ENCODE measurements at places on chromosomes 2 and 18.
A peak's percentile ranks its signal among the peaks of the same experiment; 100 is the strongest.

DNA sequence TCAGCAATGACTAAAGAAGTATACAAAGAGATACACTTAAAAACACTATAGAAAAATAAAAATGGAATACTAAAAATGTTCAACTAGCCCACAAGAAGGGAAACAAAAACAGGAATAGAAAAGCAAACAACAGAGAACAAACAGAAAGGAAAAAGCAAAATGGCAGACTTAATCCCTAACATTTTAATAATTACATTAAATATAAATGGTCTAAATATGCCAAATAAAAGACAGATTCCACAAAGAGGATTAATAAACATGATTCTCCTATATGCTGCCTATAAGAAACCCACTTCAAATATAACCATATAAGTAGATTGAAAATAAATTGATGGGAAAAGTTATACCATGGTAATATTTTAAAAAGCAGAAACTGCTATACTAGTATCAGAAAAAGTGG is 83.5 kb upstream of the GPR45 start:
- no peak for DNase-seq

DNA sequence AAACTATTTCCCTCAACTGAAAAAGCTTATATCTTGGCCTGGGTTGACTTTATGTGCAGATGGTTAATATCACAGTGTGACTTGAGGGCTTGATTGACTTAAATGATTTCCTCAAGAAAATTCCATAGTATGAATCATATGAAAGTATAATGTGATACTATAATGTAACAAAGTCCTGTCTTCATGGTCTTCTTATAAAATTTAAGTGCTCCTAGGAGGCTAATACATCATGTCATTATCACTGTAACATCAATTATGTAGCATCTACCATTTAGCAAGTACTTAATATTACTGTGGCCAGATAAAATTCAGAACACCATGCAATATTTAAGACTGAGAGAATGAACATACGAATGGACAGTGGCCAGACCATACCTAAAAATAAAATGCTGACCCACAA is 276.1 kb downstream of the RIT2 start:
- no peak for DNase-seq

DNA sequence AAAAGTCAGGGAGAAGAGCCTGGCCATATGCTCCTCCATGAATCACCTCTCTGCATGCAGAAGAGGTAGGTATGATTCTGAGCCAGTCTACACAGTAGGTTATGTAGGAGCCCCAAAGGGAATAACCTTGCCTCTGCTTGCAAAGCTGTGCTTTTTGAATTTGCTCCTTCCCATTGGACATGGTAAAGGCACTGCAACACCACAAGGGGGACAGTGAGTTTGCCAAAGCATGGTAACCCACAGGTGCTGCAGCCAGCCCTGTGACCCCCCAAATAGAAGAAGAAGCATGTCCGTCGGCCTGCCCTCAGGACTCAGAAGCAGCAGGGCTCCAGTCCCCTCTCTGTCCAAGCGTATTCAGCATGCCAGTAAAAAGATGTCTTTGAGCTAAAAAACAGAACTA is 51.0 kb upstream of the BCL2L11 start:
- no peak for DNase-seq

DNA sequence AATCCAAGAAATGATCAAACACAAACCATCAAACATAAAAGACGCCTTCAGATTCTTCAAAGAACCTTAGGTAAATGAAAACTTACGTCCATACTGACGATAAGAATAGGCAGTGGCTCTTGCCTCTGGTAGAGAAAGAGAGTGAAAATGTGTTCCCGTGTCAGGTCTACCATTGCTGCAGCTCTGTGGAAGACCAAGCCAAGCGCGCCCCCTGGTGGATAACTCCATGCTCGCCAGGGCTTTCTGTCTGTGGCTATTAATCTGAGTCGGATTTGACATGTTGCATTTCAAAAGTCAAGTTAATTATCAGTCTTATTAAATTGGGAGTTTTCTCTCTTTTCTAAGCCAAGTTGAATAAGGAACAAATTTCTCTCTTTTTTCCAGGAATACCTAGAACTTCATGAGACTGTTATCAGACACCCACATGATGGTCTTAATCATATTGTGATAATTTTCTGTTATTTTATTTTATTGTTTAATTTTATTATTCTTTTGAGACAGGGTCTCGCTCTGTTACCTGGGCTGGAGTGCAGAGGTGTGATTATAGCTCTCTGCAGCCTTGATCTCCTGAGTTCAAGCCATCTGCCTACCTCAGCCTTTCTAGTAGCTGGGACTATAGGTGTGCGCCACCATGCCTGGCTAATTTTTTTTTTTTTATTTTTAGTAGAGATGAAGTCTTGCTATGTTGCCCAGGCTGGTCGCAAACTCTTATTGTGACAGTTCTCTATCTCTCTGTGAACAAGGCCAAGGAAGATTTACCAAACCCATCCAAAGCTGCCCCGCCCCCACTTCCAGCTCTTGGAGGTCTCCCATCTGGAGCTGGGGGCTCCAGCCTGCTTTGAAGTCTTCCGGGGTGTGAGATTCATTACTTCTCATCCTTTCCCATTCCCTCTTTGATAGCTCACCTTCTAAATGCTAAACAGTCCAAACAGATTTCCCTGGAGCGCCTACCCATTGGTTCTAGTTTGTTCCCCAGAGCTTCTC is 15.8 kb upstream of the ZAP70 start:
- DNase-seq: peak; percentile 68

- no peak for DNase-seq
Measured at GRCh38 chr2:86617738-86618137, 5.9 kb downstream of the RNF103 start.

DNA sequence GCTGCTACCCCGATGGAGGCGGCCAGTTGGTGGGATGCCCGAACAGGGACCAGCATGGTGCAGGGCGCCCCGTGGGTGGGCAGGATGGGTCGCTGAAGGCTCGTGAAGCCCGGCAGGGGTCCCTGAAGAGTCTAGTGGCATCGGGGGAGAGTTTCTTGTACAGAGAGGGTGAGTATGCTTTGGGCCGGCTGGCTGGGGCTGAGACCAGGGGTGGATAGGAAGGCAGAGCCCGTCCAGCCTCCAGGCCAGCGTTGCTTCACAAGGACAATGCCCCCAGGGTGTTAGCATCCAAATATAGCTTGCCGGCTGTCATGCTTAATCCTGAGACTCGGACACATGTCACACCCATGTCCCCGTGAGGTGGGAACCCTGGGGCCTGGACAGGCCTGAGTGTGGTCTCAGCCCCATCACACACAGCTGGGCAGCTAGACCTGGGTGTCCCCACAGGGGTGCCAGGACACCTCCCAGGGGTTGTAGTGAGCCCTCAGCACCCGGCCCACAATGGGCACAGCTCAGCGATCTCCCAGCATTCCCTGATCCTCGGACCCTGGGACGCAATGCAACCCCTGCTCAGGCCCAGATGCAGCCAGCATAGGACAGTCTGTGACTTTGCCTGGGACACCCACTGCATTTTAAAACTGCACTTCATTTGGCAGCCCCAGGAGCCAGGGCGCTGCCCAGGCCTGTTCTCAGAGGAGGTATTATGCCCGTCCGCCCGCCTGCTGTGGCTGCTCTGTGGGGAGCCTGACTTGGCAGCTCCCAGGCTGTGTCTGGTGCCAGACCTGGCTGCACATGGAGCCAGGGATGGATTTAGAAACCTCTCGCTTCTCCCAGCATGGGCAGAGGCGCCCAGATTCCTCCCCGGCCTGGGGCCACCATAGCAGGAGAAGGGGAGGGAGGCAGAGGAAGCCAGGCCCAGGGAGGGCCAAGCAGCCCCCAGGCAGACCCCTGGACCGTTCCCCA is 36.4 kb downstream of the RAMP1 start:
- peak; percentile 74 for DNase-seq

Data from fibroblast of gingiva (primary cell).